ENCODE measurements at places on chromosomes 4 and X.

- DNase-seq, result no peak
Measured at GRCh38 chr4:65370709-65371108, 299.6 kb downstream of the EPHA5 start.

- DNase-seq, result peak; percentile 41
Measured at GRCh38 chr4:34619531-34620162, 1624.7 kb downstream of the ARAP2 start.

- DNase-seq, result no peak
Measured at GRCh38 chr4:158817562-158818296, 48.9 kb downstream of the FNIP2 start.

DNA sequence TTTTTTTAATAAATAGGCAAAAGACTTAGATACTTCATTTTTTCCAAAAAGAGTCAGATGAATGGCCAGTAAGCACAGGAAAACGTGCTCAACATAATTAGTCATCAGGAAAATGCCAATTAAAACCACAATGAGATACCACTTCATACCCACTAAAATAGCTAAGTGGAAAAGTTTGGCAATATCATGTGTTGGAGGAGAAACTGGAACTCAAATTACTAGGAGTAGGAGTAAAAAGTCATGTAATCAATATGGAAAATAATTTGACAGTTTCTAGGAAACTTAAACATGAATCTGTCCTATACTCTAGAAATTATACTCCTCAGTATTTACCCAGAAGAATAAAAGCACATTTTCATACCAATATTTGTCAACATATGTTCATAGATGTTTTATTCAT, 449.8 kb downstream of the INPP4B start:
- DNase-seq, result no peak

DNA sequence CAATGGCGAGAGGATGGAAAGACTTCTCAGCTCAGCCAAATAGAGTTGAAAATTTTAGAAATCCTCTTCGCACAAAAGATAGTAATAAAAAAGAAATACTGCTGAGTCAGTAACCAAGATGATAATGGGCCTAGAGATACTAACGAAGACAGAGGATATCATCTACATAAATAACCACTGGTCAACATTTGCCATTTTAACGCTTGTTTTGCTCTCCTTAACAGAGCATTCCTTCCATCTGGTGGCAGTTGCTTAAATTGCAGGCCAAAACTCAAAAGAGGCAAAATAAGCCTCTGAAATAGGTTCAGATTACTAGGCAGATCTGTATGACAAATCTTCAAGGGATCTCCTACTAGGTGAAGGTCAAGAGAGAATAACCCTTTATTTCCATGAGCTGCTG, 51.7 kb upstream of the MCF2 start:
- no peak for DNase-seq

- no peak for DNase-seq
Measured at GRCh38 chr4:138706201-138706600, 309.4 kb upstream of the NOCT start.

- no peak for DNase-seq
Measured at GRCh38 chr4:14877246-14878225, 124.7 kb upstream of the CPEB2 start.

- no peak for DNase-seq
Measured at GRCh38 chrX:46465203-46465602, 80.0 kb downstream of the ZNF674 start.

DNA sequence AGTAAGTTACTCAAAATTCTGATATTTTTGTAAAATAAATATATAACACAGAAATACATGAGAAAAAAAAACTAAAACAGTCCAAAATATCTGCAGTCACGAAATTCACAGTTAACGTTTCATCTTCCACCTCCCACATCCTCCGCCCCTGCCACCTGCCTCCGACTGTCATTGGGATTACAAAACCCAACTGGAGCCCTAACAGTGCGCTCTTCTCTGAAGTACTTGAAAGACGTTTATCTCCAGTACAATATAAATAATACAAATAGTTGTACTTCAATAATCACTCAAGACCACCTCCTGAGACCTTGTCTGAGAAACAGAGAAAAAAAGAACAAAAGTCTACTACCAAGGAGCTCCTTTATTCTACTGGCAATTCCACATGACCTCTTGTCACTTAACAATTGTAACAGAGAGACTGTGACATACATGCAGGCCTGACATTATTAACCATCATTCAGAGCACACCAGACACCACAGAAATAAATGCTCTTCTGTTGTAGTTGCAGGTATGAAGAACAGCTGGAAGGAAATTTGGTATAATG, 280.6 kb downstream of the PPP3CA start:
- no peak for DNase-seq

All from skeletal muscle cell (primary cell).